PC-9 (cell line): ENCODE measurements at places on chromosomes 6 and 20.

GRCh38 chr6:73180763-73181619, 44.3 kb downstream of the KHDC1L start:
- no peaks in the 10 kb centered on the region for H3K4me1 ChIP-seq
- no peak overlapping the region; the same call in 1 of the 2 replicates for H3K4me3 ChIP-seq
- H3K27ac ChIP-seq, result no peak overlapping the region
- no peaks in the 10 kb centered on the region for H3K36me3 ChIP-seq
- peak; percentile 55 for DNase-seq
- H3K27me3 ChIP-seq, result no peaks in the 10 kb centered on the region

GRCh38 chr6:31087494-31088089, 24.8 kb downstream of the C6orf15 start:
- 0 out of 2 replicates have a peak overlapping the region, but pooled peaks have one; percentile 2 for H3K27ac ChIP-seq
- DNase-seq, result peak; percentile 80
- no peaks in the 10 kb centered on the region for H3K36me3 ChIP-seq

- H3K36me3 ChIP-seq, result peaks cover 28% of the 10 kb centered on the region
- peaks cover 25% of the 10 kb centered on the region for H3K4me1 ChIP-seq
- no peaks in the 10 kb centered on the region for H3K27me3 ChIP-seq
Observed at GRCh38 chr20:31669876-31670275, 32.2 kb downstream of the COX4I2 start.

DNA sequence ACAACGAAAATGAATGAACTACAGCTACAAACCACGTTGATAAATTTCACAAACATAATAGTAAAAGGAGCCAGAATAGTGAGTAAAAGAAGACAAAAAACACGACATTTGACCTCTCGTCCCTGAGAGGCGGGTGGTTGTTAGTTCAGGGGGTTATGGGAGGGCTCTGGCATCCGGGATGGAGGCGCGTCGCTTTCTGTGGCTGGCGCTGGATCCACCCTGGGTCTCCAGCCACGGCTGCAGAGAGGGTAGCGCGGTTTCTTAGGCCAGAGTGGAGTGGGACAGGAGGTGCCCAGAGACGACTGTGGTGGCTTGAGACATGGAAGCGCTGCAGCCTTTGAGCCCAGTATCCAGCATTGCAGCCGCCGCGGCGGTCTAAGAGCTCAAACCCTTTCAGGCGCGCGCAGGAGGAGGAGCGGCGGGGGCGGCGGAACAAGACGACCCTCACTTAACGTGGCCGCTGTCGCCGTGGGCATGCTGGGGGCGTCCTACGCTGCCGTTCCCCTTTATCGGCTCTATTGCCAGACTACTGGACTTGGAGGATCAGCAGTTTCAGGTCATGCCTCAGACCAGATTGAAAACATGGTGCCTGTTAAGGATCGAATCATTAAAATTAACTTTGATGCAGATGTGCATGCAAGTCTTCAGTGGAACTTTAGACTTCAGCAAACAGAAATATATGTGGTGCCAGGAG, 3.7 kb upstream of the ZSCAN23 start:
- no peak overlapping the region for H3K4me3 ChIP-seq
- no peak for DNase-seq
- H3K27me3 ChIP-seq, result no peaks in the 10 kb centered on the region
